Activated naive CD4-positive, alpha-beta T cell treated with anti-CD3 and anti-CD28 coated beads, Interleukin-2, amount 10 ng/mL, durations not matched to agents 7 days and 5 days (primary cell): ENCODE measurements at places on chromosomes 11 and 22.

DNA sequence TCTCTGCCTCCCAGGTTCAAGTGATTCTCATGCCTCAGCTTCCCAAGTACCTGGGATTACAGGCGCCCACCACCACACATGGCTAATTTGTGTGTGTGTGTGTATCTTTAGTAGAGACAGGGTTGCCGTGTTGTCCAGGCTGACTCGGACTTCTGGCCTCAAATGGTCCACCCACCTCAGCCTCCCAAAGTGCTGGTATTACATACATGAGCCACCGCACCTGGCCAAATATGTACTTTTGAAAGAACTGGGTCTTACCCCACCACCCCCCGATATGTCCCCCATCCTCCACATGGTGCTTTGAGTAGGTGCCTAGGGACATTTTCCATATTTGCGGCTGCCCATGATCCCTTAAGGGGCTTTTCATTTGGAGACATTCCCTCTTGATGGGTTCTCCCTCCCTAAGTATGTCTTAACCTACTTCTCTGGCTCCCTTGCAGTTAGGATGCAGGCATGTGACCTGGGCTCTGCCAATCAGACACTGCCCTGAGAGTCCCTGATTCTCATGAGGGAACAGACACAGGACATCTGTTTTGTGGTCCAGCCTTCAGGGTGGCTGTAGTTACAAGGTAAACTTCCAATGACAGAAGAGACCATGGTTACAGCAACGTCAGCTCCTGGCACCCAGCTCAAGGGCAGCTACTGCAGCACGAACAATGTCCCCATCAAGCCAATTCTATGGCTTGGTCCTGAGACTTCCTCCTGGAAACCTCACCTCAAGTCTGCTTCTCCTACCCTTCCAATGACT lies 48.4 kb downstream of the CHST1 start:
- no peak for DNase-seq

GRCh38 chr11:120719348-120719747 lies 207.8 kb downstream of the GRIK4 start:
- no peak for DNase-seq

GRCh38 chr11:125211191-125211947 lies 46.8 kb downstream of the PKNOX2 start:
- no peak for DNase-seq

GRCh38 chr11:12786891-12787290 lies 112.7 kb downstream of the TEAD1 start:
- DNase-seq = no peak

- DNase-seq = no peak
Measured at GRCh38 chr11:114149689-114150407, 90.3 kb downstream of the ZBTB16 start.

- no peak for DNase-seq
Measured at GRCh38 chr22:42860968-42861367, 3.9 kb upstream of the ARFGAP3 start.

GRCh38 chr11:118102721-118103261 lies 16.0 kb upstream of the SMIM35 start:
- no peak for DNase-seq

GRCh38 chr11:18844753-18845367 lies 53.3 kb upstream of the PTPN5 start:
- no peak for DNase-seq

- no peak for DNase-seq
Measured at GRCh38 chr11:134271978-134272377, 4.2 kb upstream of the GLB1L3 start.

GRCh38 chr11:87616511-87616910 lies 558.7 kb downstream of the RAB38 start:
- no peak for DNase-seq

- DNase-seq = no peak
Measured at GRCh38 chr22:28183078-28183860, 264.2 kb upstream of the PITPNB start.

DNA sequence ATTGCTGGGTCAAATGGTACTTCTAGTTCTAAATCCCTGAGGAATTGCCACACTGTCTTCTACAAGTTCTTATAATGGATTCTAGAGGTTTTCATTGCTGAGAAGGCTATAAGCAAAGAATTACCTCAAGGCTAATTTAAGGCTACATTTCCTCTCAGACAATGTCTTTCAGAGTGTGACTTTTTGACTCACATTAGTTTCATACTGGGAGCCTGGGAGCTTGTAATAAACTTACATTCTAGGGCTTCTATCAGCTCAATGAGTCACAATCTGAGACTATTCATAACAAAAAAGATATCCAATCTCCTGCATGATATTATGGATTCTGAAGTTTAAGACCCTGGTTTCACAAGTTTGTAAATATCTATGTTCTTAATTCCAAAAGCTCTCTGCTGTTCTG lies 408.7 kb downstream of the LRRC4C start:
- no peak for DNase-seq

DNA sequence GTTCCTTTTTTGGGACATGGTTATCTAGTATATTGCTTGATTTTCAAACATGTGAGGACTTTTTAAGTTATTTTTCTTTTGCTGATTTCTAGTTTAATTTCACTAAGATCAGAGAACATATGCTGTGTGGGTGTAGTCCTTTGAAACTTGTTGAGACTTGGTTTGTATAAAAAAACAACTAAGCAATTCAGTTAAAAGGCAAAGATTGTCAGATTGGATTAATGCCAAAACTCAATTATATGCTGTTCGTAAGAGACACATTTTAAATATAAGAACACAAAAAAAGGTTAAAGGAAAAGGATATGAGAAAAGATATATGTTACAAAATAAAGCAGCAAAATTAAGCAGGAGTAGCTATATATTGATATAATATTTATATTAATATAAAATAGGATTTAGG lies 17.8 kb upstream of the RRM1 start:
- DNase-seq = no peak

- no peak for DNase-seq
Measured at GRCh38 chr22:27580311-27580897, 221.2 kb downstream of the MN1 start.

DNA sequence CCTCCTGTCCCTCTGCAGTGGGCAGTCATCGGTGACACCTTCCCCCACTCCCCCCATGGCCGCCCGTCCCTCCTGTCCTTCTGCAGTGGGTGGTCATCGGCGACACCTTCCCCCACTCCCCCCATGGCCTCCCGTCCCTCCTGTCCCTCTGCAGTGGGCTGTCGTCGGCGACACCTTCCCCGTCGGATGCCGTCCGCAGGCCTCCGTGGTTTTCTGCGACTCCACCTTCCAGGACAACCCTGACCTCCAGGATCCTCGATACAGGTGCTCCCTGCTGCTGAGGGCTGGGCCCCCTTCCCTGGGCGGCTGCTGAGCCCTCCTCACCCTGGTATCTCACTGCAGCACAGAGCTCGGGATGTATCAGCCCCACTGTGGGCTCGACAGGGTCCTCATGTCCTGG lies 2.2 kb downstream of the MIOX start:
- no peak for DNase-seq

GRCh38 chr11:5712507-5712906 lies 22.9 kb downstream of the TRIM22 start:
- no peak for DNase-seq

DNA sequence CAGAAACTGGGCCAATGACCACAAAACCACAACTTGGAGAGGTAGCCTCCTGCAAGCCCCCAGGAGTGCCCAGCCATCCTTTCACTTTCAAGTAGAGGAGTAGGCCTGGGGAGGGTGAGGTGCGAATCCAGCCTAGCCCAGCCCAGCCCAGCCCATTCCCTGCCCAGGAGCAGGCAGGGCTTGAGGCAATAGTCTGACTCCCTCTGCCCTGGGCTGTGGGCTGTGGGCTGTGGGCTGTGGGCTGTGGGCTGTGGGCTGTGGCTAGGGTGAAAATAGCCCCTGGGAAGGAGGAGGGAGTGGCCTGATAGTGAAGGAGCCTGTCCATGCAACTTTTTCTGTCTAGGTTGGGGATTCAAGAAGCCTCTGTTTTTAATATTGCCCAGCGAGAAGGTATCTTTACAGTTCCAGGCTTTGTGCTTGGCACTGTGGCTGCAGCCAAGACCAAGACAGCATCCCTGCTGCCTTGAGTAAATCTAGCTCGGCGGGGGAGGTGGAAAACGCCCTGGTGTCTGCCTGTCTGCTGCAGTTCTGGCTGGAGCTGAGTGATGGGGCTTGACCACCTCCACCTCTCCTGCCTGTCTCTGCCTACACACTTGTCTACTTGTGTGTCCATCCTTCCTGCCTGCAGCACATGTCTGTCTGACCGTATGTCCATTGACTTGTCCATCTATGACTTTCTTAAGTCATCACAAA lies 40.7 kb downstream of the LMO1 start:
- DNase-seq = no peak

GRCh38 chr11:96197801-96198701 lies 144.9 kb downstream of the MAML2 start:
- DNase-seq = no peak

GRCh38 chr11:10267821-10268220 lies 26.2 kb downstream of the SBF2 start:
- DNase-seq = no peak

GRCh38 chr11:78196661-78197091 lies 8.0 kb downstream of the USP35 start:
- DNase-seq = no peak

DNA sequence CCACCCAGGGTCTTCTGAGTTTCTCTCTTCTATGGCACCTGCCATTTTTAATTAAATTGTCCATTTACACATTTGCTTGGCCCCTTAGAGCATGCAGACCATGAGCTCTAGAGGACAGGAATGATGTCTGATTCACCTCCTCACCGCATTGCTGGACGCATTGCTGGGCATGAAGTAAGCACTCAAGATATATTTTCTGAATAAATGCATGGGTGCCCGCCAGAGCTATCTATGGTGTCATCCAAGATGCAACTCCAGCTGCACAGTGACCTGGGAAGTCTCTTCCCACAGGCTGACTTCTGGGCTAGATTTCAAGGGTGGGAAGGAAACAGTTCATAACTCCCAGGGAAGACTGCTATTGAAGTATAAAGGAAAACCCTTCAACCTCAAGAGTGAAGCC lies 66.6 kb upstream of the ASPHD2 start:
- DNase-seq = no peak

DNA sequence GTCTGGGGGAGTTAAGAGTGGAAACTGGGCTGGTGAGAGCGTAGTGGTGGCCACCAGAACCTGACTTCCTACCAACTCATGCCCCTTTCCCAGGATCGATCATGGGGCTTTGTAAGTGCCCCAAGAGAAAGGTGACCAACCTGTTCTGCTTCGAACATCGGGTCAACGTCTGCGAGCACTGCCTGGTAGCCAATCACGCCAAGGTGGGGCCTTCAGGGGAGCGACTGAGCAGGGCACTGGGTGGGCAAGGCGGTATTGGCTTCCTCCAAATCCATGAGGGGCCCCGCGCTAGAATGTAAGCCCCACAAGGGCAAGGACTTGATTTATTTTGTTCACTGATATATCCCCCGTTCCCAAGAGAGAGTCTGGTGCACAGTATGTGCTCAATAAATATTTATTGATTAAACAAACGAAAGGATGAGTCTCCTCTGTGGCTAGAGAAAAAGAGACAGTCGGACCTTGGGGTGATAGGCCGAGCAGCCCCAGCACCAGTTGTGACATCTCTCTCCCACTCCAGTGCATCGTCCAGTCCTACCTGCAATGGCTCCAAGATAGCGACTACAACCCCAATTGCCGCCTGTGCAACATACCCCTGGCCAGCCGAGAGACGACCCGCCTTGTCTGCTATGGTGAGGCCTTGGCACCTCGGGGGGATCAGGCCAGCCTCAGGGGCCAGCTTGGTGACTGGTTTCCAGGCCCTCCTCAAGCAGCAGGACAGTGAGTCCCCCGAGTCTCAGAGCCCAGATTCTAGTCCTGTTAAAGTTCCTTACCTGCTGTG lies 765 bp downstream of the ZFPL1 start:
- peak; percentile 24 for DNase-seq

GRCh38 chr11:92101920-92102319 lies 122.7 kb upstream of the FAT3 start:
- no peak for DNase-seq

- DNase-seq = no peak
Measured at GRCh38 chr22:32469799-32470212, 4.8 kb upstream of the FBXO7 start.

- no peak for DNase-seq
Measured at GRCh38 chr11:134464196-134464595, 52.2 kb upstream of the B3GAT1 start.

DNA sequence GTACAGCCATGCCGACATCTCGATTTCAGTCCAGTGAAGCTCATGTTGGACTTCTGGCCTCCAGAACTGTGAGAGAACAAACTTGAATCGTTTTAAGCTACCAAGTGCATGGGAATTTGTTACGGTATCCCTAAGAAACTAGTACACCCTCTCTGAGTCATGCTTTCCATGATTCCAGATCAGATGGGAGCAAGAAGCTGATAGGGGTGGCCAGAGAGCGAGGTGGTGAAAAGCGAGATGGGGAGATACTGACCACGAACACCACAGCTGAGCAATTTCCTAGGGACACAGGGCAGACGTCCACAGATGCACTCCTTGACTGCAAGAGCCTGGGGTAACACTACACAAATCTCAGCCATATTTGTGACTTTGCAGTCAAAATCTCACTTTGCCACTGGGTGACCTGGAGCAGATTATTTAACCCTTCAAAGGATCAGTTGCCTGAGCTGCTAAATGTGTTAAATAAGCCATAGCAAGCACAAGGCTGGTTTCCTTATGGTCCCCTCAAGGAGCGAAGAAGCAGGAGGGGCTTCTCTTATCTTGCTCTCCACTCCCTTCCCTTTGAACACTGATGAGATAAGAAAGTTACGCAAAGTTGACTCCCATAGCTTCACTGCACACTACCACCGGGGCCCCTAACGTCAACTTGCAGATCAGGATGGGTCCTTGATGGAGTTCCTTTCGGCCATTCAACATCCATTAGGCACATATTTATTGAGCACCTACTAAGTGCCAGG lies 22.6 kb upstream of the RCN1 start:
- DNase-seq = no peak

GRCh38 chr22:35610741-35611140 lies 6.4 kb downstream of the MB start:
- DNase-seq = no peak

DNA sequence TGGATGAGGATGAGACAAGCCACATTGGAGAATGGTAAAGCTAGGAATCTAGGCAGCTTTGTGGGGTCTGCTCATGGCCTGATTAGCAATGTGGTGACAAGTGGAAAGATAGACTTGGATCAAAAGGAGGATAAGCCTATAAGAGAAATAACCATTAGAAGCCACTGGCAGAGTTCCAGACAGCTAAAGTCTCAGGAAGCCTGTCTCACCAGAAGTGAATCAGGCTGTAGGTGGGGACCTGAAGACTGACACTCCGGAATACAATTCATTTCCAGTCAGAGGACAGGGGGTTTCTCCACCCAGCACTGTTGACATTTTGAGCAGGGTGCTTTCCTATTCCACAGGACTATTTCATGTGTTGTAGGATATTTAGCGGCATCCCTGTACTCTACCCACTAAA lies 129.7 kb downstream of the ARHGAP42 start:
- no peak for DNase-seq

GRCh38 chr22:33891455-33891854 lies 28.8 kb downstream of the LARGE1 start:
- no peak for DNase-seq

DNA sequence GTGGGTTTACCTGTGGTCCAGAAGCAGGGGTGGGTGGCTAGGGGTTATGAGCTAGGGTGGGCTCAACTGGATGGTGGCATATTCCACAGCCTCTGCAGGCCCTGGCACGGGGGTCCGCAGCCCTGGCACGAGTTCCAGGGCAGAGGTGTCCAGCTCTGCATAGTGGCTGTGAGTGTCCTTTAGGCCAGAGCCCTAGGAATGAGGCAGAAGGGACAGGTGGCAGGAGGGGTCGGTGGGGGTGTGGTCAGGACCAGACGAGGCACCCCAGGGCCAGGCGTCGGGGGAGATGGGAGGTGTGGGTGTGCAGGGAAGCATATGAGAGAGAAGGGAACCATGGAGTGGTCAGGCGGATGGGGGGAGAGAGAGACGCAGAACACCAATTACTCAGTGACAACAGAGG lies 99.9 kb downstream of the NECTIN1 start:
- DNase-seq = no peak
